Progenitor cell of endocrine pancreas (in vitro differentiated cells): ENCODE measurements at places on chromosomes 11 and 22. TPM values are rescaled to one million over a fixed set of nuclear protein-coding genes. Genes with fewer than 3 reads are reported as not detected.

DNA sequence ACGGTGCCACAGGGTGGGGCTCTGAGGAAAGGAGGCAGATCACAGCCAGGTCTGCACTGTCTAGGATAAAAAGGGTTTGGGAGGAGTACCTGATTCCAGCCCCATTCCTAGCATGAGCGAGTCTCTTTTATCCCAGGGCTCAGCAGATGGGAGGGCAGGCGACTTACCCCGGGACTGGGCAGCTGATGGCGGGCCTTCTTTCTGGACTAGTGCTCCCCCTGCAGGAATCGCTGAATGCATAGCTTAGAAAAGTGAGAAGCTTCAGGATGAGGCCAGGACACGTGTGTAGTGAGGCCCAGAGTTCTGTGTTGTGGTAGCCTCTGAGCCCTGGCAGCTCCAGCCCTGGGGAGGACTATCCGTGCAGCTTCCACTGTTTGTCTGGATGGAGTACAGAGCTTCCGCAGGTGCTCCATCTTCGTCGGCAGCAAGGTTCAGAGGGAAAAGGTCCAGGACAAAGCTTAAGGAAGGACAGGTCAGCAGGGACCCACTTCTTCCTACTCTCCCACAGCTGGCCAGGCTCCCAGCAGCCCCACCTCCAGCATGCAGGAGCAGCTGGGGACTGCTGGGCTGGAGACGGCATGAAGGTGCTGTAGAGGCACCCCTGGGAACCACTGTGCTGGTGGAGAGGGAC lies 30.4 kb downstream of the COMMD9 start:
- peak; percentile 46 for DNase-seq

DNA sequence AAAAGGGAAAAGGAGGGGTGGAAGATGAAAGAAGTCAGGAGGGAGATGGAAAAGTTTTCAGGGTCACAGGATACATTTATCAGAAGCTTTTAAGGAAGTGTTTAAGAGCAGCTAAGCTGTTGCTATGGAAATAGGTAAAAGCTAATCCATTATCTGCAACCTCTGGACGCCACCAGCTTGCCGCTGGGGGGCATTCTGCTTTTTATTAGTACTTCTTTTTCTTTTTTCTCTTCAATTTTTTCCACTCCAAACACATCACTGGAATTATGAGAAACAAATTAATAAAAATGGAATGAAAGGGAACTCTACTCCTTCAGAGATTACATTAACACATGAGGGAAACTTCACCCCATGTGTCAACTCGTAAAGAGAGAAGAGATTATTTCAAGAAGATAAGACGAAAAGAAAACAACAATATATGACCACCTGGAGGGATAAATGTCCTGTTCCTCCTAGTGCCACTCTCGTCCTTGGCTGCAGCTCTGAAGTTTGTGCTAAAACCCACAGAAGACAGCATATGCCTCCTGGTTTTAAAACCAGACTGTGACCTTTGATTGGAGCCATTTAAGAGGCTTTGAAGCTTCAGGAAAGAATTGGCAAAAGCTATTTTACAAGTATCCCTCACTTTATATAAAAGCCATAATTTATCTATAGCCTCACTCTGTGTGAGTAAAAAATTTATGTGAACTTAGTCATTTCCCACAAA lies 972.8 kb downstream of the OPCML start:
- DNase-seq, result no peak

- no peak for DNase-seq
Measured at GRCh38 chr11:78831571-78831970, 256.9 kb upstream of the NARS2 start.

DNA sequence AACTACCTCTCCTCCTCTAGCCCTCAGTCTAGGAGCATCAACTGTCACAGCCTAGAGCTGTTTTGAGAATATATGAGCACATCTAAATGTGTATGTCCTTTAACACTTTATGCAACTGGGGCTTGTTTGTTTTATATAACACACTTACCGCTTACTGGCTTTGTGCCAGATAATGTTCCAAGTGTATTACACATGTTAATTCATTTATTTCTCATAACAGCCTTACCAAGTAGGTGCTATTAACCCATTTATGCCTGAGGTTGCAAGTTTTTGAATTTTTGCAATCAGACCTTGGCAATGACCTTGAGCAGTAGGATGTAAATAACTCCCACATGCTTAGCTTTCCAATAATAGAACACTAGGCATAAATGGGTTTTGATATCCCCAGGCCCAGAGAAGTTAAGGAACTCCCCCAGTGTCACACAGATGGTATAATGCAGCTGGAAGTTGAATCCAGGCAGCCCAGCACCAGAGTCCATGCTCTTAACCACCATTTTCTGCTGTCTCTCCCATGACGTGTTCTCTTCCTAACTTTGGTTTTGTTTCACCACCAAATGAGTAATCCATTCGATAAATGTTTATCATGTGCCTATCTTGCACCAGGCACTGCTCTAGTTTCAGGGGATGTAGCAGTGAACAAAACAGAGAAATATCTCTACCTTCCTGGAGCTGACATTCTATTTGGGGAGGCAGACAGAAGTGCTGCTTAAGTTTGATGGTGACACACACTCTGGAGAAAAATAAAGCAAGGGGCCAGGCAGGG lies 23.1 kb downstream of the PRDM11 start:
- no peak for DNase-seq

DNA sequence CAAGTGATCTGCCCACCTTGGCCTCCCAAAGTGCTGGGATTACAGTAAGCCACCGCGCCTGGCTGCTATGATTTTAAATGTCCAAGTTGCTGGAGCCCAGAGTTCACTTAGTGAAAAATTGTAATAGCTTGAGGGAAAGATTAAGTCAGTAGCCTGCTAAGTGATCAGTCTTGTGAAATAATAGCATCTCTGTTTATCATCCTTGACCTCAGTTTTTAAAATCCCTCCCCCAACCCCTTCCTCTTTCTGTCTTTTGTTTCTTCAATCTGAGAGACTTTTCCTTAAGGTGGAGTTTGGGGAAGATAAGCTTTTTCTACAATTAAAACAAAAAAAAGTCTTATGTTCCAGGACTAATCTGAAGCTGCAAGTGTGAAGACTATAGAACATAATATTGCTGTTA lies 6.4 kb downstream of the HIPK3 start:
- DNase-seq, result no peak

GRCh38 chr11:28108958-28109357 lies 770 bp downstream of the METTL15 start:
- DNase-seq, result no peak

- DNase-seq, result no peak
Measured at GRCh38 chr11:93329936-93330445, 551 bp upstream of the DEUP1 start.

MPPED1 gene
- total RNA-seq, result 0.96 and 1.1 TPM in 2 replicates

STK33 gene
- total RNA-seq, result 22.6 and 23.4 TPM in 2 replicates

APLNR gene
- 0.12 TPM in 1 of 2 replicates, not detected in the other for total RNA-seq

ANO9 gene
- 31.0 and 34.6 TPM in 2 replicates for total RNA-seq
